ENCODE measurements at places on chromosomes 13 and 19. TPM values are rescaled to one million over a fixed set of nuclear protein-coding genes. Genes with fewer than 3 reads are reported as not detected.

SLC25A41 gene
- total RNA-seq, result 0.16 TPM

IFNL1 gene
- total RNA-seq, result not detected

CGB5 gene
- not detected for total RNA-seq

TBXA2R gene
- total RNA-seq, result 4.1 TPM

ADGRE3 gene
- 0.11 TPM for total RNA-seq

PCID2 gene
- total RNA-seq, result 57.2 TPM

CEACAM21 gene
- total RNA-seq, result 0.76 TPM

FFAR3 gene
- 0.14 TPM for total RNA-seq

MEGF8 gene
- 32.6 TPM for total RNA-seq

CLEC17A gene
- total RNA-seq, result not detected

TUBA3C gene
- 0.16 TPM for total RNA-seq

PSG7 gene
- total RNA-seq, result not detected

CYP2A6 gene
- not detected for total RNA-seq

SPACA4 gene
- not detected for total RNA-seq

SYCN gene
- not detected for total RNA-seq
